ENCODE measurements at places on chromosomes 3 and 15.

GRCh38 chr3:127701280-127701911 lies 28.6 kb downstream of the ABTB1 start:
- DNase-seq: no peak

GRCh38 chr15:100595964-100596363 lies 6.0 kb downstream of the LINS1 start:
- no peak for DNase-seq

GRCh38 chr15:29925227-29926082 lies 103.2 kb upstream of the TJP1 start:
- DNase-seq: peak; percentile 80

- no peak for DNase-seq
Measured at GRCh38 chr15:31803388-31803884, 226.9 kb upstream of the CHRNA7 start.

GRCh38 chr3:196938576-196938975 lies 3.8 kb downstream of the NCBP2 start:
- DNase-seq: no peak

GRCh38 chr3:98002717-98003116 lies 30.5 kb upstream of the RIOX2 start:
- DNase-seq: no peak

- DNase-seq: no peak
Measured at GRCh38 chr3:163474766-163475165, 1603.5 kb downstream of the SI start.

DNA sequence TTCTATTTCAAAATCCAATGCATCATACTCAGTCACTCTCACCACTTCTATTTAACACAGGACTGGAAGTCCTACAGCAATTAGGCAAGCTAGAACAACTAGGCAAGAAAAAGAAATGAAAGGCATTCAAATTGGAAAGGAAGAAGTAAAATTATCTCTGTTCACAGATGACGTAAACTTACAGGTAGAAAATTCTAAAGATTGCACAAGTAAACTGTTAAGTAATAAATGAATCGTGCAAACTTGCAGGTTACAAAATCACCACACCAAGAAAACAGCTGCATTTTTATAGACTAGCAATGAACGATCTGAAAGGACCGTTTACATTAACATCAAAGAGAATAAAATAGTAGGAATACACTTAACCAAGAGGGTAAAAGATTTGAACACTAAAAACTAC lies 36.2 kb downstream of the CHST2 start:
- DNase-seq: no peak

- no peak for DNase-seq
Measured at GRCh38 chr3:3503411-3503810, 295.8 kb upstream of the LRRN1 start.

DNA sequence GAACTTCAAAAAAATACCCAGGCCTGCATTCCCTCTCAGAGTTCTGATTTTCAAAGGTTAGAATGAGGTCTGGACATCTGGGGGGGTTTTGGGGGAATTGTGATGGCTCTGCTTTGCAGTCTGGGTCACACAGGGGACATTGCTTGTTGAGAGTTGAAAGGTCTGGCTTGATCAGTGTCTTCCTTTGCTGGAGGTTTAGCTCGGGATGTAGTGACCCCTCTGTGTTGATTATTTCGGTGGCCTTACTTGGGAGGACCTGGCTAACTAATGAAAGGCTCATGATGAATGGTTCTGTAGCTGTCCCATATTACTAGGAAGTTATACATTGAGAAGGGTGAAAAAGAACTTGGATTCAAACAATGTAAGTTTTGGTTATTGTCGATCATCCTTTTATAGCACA lies 23.7 kb downstream of the TPM1 start:
- no peak for DNase-seq

- no peak for DNase-seq
Measured at GRCh38 chr3:6542795-6543194, 318.1 kb upstream of the GRM7 start.

- no peak for DNase-seq
Measured at GRCh38 chr15:66701422-66702034, 508 bp upstream of the SMAD6 start.

- DNase-seq: no peak
Measured at GRCh38 chr15:61879219-61879618, 181.0 kb downstream of the VPS13C start.

GRCh38 chr15:37678124-37678523 lies 256.3 kb upstream of the TMCO5A start:
- no peak for DNase-seq

GRCh38 chr3:56621681-56622080 lies 61.4 kb downstream of the TASOR start:
- DNase-seq: no peak

- no peak for DNase-seq
Measured at GRCh38 chr15:52746162-52746757, 43.9 kb downstream of the ONECUT1 start.

DNA sequence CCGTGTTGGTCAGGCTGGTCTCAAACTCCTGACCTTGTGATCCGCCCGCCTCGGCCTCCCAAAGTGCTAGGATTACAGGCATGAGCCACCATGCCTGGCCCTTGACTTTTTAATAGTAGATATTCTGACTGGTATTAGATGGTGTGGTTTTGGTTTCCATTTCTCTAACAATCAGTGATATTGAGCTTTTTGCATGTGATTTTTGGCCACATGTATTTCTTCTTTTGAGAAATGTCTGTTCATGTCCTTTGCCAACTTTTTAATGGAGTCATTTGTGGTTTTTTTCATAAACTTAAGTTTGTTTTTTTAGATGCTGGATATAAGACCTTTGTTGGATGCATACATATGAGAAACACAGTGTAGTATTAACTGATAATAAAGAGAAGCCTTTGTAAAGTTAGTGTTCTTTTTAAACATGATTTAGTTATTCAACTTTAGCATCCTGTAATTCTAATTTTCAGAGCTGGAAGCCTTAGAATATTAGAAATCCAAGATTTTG lies 280.8 kb downstream of the RBMS3 start:
- DNase-seq: no peak

- no peak for DNase-seq
Measured at GRCh38 chr3:43317461-43318316, 31.3 kb downstream of the SNRK start.

GRCh38 chr3:49158103-49158709 lies 7.9 kb downstream of the CCDC71 start:
- DNase-seq: no peak

DNA sequence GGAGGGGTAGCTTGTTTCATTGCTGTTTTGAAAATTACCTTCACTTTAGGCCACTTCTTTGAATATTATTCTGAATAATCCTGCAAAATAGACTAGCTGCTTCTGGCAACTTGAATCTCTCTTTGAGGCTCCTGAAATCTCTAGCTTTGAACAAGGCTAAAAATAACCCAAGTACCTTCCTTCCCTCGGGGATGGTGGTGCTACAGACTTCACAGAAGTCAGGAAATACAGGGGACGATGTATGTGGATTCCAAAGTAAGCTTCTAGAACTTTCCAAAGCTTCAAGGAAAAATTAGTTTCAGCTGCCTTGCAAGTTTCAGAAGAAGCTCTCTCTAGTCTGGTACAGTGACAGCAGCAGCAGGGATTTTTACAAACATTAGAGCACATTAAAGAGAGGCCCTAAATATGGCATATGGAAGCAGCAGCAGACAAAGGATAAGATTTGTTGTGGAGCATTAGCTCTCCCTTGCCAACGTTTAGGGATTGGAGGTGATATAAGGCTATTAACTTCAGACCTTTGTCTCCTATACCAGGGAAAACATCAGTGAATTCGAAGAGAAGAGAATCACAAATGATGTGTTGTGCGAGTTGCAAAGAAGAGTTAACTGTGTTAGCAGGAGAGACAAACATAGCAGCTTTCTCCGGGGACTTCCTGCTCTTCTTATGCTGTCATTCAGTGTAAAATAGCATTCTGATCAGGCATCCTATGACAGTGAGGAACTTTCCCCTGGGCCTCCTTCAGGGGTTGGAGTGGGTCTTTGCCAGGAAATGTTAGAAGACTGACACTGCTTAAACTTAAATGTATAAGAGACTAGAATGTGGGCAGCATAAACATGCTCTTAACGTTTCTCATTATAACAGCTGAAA lies 783.0 kb upstream of the ARPP21 start:
- no peak for DNase-seq

- DNase-seq: no peak
Measured at GRCh38 chr3:122862381-122862780, 67.5 kb downstream of the SLC49A4 start.

GRCh38 chr3:18024715-18025114 lies 282.3 kb upstream of the TBC1D5 start:
- DNase-seq: no peak

DNA sequence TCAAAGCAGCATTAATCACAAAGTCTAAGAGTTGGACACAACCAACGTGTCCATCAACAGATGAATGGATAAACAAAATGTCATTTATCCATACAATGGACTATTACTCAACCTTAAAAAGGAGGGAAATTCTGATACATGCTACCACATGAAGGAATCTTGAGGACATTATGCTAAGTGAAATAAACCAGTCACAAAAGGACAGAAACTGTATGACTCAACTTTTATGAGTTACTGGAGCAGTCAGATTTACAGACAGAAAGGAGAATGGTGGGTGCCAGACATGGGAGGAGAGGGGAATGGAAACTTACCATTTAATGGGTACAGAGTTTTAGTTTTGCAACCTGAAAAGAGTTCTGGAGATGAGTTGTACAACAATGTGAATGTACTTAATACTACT lies 43.0 kb upstream of the SEC13 start:
- DNase-seq: no peak

- DNase-seq: no peak
Measured at GRCh38 chr15:101447168-101447533, 42.4 kb downstream of the PCSK6 start.

DNA sequence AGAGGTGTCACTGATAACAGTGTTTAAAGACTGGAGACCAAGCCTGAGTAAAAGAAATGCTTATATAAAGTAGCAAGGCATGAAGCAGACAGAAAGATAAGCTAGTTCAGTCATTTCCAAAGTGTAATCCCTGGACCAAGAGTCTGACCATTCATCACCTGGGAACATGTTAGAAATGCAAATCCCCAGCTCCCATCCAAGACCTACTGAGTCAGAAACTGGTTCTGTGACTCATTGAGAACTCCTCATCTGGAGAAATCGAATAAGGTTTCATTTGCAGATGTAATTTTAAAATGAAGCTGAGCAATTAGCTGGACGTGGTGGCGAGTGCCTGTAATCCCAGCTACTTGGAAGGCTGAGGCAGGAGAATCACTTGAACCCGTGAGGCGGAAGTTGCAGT lies 473.9 kb upstream of the UBE2E2 start:
- DNase-seq: no peak

GRCh38 chr3:45095916-45096526 lies 50.2 kb downstream of the CDCP1 start:
- no peak for DNase-seq

DNA sequence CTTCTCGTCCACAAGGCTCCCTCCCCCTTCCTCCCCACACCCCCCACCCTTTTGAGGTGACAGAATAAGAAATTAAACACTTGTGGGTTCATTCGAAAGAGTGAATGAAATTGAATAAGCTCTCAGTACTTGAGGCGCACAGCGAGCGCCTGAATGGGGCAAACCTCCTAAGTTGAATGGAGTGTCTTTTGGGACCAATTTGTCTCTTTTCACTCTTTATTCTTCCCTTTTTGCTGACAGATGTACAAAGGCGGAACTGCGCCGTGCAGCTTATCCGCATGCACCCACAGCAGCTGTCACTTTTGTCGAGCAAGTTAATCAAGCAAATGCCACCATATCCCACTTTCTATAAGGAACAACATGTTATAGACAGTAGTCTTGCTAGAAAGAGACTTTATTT lies 47.9 kb upstream of the FEZF2 start:
- DNase-seq: no peak

- peak; percentile 21 for DNase-seq
Measured at GRCh38 chr3:22887664-22888291, 315.3 kb upstream of the UBE2E2 start.

GRCh38 chr3:60573494-60573893 lies 677.8 kb downstream of the FHIT start:
- DNase-seq: peak; percentile 75

DNA sequence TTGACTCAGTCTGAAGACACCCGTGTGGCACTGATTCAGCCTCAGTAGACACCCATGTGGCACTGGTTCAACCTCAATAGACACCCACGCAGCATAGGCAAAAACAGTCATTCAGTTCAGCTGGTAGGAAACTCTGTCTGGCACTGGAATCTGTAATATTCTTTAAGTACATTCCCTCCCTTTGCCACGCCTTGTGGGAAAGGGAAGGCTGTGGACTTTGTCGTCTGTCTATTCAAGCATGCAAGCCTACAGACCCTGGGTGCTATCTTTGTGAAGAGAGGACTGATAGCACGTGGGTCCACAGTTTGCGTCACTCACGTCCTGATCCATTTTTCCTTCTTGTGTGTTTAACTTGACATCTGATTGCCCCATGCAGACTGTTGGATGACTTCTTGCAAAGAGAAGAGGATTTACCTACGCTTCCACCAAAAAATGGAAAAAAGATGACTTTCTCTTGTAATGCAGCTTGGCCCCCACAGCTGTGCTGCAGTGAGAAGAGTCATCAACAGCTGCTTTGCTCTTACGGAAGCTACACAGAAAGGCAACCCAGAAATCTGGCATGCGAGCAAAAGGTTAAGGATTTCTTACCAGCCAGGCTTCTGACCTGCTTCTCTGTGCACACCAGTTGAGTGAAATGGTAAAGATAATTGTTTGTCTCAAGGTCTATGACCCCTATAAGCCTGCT lies 278.1 kb downstream of the ULK4 start:
- DNase-seq: peak; percentile 54

GRCh38 chr3:53231532-53232511 lies 24.0 kb downstream of the TKT start:
- DNase-seq: no peak

- no peak for DNase-seq
Measured at GRCh38 chr15:80240276-80240675, 11.7 kb downstream of the CTXND1 start.

- no peak for DNase-seq
Measured at GRCh38 chr3:39754549-39754948, 54.9 kb upstream of the MYRIP start.

- DNase-seq: peak; percentile 44
Measured at GRCh38 chr15:76753771-76754170, 151.4 kb downstream of the SCAPER start.
